Transverse colon (tissue), 4 donors: ENCODE measurements at places on chromosomes 7 and 10. TPM values are rescaled to one million over a fixed set of nuclear protein-coding genes. Genes with fewer than 3 reads are reported as not detected.

Gene SGCE
- 24.1 TPM for total RNA-seq

- H3K27ac ChIP-seq: no peak overlapping the region
- H3K36me3 ChIP-seq: no peaks in the 10 kb centered on the region
- H3K4me3 ChIP-seq: no peak overlapping the region
- H3K4me1 ChIP-seq: peaks cover 8% of the 10 kb centered on the region
- peak; percentile 89 for DNase-seq
Observed at GRCh38 chr7:154913638-154914307, 89.2 kb downstream of the PAXIP1 start.

- H3K4me1 ChIP-seq: peaks cover 7% of the 10 kb centered on the region
- no peak overlapping the region for H3K4me3 ChIP-seq
- no peaks in the 10 kb centered on the region for H3K27me3 ChIP-seq
- H3K27ac ChIP-seq: no peak overlapping the region
- DNase-seq: no peak
Observed at GRCh38 chr7:102042016-102042656, 224.7 kb downstream of the CUX1 start.

Gene HOXA1
- total RNA-seq: 1.9 TPM

Gene CHAT
- 1.1 TPM for total RNA-seq

- DNase-seq: no peak
- H3K27me3 ChIP-seq: no peaks in the 10 kb centered on the region
- H3K4me3 ChIP-seq: no peak overlapping the region
- H3K36me3 ChIP-seq: no peaks in the 10 kb centered on the region
- no peak overlapping the region for H3K27ac ChIP-seq
- H3K4me1 ChIP-seq: peaks cover 24% of the 10 kb centered on the region
Observed at GRCh38 chr10:11260170-11260569, 242.5 kb downstream of the CELF2 start.

Gene TRIM50
- not detected for total RNA-seq

- H3K4me1 ChIP-seq: no peaks in the 10 kb centered on the region
- no peaks in the 10 kb centered on the region for H3K27me3 ChIP-seq
- H3K36me3 ChIP-seq: no peaks in the 10 kb centered on the region
- H3K4me3 ChIP-seq: no peak overlapping the region
- DNase-seq: peak; percentile 39
Observed at GRCh38 chr10:7488418-7488829, 77.6 kb upstream of the SFMBT2 start.

Gene OR6V1
- total RNA-seq: not detected

Gene GPR26
- total RNA-seq: not detected

DNA sequence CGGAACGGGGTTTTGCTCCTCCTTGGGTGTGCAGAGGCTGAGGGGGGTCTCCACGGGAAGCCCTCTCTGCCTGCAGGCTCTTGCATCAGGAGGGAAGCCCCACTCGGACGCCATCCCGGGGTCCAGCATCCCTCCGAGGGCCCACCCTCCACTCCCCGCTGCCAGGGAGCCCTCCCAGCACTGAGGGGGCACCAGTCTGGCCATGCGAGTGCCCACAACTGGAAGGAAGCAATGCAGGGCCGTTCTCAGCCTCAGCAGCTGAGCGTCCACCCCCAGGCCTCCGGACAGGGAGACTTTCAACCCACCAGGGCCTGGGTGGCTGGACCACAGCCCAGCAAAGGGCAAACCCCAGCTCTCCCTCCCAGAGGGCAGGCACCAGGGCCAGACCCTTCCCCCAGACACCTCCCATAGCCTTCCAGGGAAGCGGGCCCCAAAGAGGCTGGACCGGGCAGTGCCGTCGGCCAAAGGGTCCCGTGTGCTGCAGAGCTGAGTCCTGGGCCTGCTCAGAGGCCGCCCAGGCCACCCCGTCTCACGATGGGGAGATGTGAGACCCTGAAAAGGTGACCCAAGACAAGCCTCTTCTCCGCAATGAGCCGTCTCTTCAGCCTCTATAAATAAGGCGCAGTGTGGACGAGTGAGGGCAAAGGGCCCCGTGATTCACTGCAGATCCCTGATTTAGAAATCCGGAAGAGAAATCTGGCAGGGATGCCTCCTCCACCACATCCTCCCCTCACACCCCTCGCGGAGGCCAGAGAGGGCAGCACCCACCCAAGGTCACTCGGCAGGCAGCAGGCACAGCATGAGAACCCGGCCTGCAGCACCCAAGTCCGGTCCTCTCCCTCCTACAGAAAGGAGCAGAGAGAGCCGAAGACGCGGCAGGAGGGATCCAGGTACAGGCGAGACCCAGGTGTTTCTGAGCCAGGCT, 81.9 kb upstream of the DNAAF5 start:
- H3K4me3 ChIP-seq: no peak overlapping the region
- H3K4me1 ChIP-seq: no peaks in the 10 kb centered on the region
- no peaks in the 10 kb centered on the region for H3K27me3 ChIP-seq
- H3K27ac ChIP-seq: no peak overlapping the region
- DNase-seq: no peak
- H3K36me3 ChIP-seq: no peaks in the 10 kb centered on the region

DNA sequence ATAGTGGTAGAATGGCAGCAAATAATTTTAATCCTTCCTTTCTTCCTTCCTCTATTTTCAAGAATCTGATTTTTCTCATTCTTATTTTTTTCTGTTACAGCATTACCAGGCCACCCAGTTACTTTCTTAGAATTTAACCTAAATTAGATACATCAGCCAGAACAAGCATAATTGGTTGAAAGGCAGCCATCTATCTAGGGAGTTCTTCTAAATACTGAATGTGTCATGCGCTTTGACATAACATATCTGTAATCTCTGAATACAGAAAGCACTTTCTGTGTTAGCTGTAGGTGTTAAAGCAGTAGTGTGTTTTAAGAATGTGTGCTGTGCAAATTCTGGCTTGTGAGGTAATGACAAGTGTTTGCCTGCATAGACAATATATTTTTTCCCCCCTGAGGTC, 97.3 kb downstream of the BTRC start:
- H3K27me3 ChIP-seq: no peaks in the 10 kb centered on the region
- no peak overlapping the region for H3K4me3 ChIP-seq
- no peak for DNase-seq

Gene NME8
- not detected for total RNA-seq

DNA sequence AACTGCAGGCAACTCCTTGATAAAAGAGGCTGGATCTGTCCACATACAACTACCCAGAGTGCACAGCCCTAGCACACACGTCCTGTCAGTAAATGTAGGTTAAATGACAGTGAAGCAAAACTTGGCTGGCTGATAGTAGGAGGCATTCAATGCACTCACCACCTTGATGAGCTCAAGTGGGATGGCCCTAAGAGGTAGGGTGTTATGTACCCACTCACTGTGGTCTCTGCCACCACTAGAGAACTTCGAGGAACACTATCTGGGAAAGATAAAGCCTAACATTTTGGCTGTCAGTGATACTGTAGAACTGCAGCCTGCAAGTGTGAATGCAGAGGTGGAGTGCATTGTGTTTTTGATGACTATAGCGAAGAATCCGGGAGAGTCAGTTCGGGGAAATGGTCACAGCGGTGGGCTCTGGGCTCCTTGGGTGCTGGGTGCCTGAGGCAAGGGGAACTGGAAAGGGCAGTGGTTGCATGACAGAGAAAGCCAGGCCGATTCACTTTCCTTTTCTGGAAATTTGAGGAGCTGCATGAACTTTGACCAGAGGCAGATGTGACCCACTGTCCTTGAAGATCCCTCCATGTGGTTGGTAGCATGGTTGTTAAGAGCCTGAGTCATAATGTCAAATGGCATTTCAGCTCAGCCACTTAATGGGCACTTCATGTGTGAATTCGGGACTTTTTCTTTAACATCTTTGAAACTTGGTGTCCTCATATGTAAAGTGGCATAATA, 93.1 kb upstream of the ZPBP start:
- H3K36me3 ChIP-seq: no peaks in the 10 kb centered on the region
- H3K27me3 ChIP-seq: no peaks in the 10 kb centered on the region
- H3K27ac ChIP-seq: no peak overlapping the region
- H3K4me1 ChIP-seq: no peaks in the 10 kb centered on the region

Gene CAMK2B
- 0.27 TPM for total RNA-seq

Gene TEX36
- total RNA-seq: not detected

GRCh38 chr10:121493521-121493920, 104.7 kb downstream of the FGFR2 start:
- H3K27me3 ChIP-seq: no peaks in the 10 kb centered on the region
- no peaks in the 10 kb centered on the region for H3K4me1 ChIP-seq
- no peak overlapping the region for H3K4me3 ChIP-seq
- no peaks in the 10 kb centered on the region for H3K36me3 ChIP-seq
- no peak overlapping the region for H3K27ac ChIP-seq
- no peak for DNase-seq

Gene ZNF365
- not detected for total RNA-seq

Gene GHRHR
- not detected for total RNA-seq

Gene FRAT2
- 62.7 TPM for total RNA-seq

GRCh38 chr7:107638594-107638993, 22.0 kb upstream of the SLC26A4 start:
- H3K36me3 ChIP-seq: no peaks in the 10 kb centered on the region
- H3K4me3 ChIP-seq: no peak overlapping the region
- no peak overlapping the region for H3K27ac ChIP-seq
- no peaks in the 10 kb centered on the region for H3K27me3 ChIP-seq
- H3K4me1 ChIP-seq: no peaks in the 10 kb centered on the region

GRCh38 chr7:76315364-76315763, 12.9 kb downstream of the HSPB1 start:
- DNase-seq: peak; percentile 20
- H3K36me3 ChIP-seq: no peaks in the 10 kb centered on the region
- H3K4me1 ChIP-seq: peaks cover 12% of the 10 kb centered on the region
- no peak overlapping the region for H3K27ac ChIP-seq
